ENCODE measurements at places on chromosomes 4 and X.

GRCh38 chrX:40684092-40684491, 36.7 kb upstream of the CXorf38 start:
- DNase-seq = no peak

- DNase-seq = no peak
Observed at GRCh38 chr4:84403656-84404055, 95.4 kb downstream of the NKX6-1 start.

DNA sequence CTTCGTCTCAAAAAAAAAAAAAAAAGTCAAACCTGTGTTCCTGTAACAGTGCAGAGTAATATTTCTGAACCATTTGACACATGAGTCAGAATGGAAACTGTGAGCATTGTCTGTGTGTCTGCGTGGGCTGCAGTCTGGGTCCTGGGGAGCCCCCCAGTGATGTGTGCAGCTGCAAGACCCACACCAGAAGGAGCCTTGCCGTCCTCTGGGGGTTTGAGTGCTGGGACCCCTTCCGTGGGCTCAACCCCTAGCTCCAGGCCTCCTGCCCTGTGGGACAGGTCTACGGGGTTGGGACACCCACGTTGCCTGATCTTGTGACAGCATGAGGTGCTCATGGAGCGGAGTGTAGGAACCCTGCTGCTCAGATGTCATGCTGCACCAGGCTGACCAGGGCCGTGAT, 43.7 kb downstream of the DDX3X start:
- DNase-seq = no peak

DNA sequence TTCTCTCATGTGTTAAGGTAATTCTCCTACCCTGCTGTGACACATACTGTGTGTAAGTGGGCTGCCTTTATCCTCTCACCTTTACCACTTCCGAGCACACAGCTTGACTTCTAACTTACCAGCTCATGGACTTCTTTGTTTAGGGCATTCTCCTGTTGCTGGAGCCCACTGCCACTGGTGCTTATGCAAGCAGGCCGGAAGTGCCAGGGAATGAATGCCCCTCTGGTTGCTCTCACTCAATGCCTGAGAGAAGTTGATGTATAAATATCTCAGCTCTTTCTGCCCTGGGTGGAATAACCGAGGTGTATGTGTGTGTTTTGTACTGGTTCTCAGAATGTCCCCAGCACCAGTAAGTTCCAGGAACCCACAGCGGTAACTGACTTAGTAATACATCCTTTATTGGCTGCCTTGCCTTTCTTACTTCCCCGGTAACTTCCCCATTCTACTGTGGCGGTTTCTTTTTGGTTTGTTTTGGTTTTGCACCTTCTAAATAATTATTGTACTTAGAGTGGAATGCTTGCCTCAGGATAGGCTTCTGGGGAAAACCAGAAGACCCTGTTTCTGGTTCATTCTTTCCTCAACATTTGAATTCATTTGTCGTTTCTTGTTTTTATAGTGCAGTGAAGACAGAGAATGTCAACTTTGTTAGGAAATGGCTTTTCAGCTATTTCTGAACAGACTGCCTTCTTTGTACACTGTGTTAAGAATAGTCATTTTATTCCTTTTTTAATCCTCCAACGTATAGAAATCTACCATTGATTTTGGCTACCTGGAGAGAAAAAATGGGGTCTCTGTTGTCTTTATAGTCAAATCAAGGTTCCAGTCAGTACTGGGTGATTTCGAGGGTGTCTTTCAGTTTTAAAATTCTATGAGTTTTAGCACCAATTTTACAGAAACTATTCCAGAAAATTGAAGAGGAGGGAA, 45.4 kb downstream of the CXorf58 start:
- no peak for DNase-seq

DNA sequence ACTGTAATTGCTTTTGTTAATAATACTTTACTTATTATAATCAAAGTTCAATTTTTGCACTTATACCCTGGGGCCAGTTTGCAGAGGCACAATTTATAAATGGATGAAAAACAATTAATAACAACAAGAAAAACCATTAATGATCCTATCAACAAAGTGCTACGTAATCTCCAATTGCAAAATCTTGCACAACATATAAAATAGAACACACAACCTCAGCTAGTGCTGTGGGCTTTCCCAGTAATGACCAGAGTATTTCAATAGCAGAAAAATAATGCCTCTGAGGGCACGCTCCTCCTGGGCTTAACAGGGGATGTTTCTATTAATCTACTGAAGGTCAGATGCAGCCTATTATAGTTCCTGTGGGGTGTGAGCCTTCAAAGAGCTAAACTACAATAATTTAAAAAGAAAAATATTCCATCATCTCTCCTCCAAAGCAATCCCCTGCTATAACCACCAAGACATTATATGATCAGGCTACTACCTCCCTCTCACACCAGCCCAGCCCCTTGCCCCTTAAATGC, 508.5 kb upstream of the SLIT2 start:
- no peak for DNase-seq

GRCh38 chrX:24207826-24208225, 58.3 kb downstream of the ZFX start:
- DNase-seq = no peak

GRCh38 chrX:134653835-134654234, 4.4 kb downstream of the PLAC1 start:
- DNase-seq = no peak

DNA sequence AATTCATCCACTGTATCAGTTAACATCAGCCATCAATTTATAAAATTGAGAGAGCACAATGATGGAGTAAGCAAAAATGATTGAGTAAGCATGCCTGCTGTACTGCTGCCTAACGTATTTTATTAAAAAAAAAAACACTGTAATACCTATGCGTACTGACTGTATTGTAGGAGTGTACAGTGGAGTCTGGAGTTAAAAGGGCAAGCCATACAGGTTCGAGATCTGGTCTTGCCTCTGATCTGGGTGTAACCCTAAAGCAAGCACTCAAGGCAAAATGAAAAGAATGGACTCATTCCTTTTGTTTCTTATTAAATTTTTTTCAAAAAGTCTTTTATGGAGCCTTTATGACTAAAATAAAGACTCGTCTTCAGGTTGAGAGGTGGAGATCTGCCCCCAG, 894.2 kb upstream of the INTU start:
- no peak for DNase-seq

DNA sequence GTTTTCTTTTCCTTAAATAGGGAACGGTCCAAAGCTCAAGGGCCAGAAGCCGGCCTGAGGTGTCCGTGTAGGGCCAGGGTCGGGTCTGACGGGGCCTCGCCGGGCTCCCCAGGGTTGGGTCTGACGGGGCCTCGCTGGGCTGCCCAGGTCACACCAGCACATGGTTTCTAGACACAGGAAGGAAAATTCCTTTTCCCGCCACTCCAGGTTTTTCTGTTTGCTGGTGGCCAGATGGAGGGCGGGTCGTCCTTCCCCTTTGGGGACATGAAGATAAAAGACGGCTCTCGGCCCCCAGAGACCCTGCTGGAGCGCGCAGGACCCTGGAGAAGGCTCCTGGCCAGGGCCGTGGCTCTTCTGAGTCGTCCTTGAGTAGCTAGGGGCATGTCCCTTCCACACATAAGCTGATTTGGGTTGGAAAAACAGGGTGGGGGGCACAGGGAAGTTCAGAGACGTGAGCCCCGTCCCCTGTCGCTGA, 35.1 kb downstream of the PIGG start:
- no peak for DNase-seq

- DNase-seq = no peak
Observed at GRCh38 chr4:19772581-19772980, 479.1 kb upstream of the SLIT2 start.

GRCh38 chrX:110182362-110182761, 135.5 kb downstream of the AMMECR1 start:
- no peak for DNase-seq

GRCh38 chr4:182555997-182556418, 312.8 kb downstream of the TENM3 start:
- DNase-seq = no peak

Data from femur (tissue), 1 donor.